ENCODE measurements at places on chromosomes 12 and 14.

GRCh38 chr12:113154351-113154973 lies 4.9 kb downstream of the CFAP73 start:
- peak; percentile 40 for DNase-seq

GRCh38 chr14:74655599-74656395 lies 43.8 kb upstream of the LTBP2 start:
- DNase-seq = no peak

DNA sequence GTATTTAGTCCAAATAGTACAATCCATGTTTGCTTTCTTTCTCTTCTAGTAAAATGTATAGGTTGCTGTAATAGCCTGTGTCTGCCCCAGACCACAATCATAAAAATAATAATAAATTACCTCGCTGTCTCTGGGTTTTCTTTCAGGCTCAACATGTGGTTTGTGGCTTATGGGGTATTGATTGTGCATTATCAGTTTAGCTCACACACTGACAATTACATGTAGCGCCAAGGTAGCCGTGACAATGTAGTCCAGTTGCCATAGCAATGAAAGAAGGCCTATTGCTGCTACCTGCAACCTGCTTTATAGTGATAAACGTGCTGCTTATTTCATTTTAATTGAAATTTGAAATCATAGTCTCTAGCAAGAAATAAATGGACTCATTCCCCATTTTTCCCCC lies 1009.8 kb downstream of the NRXN3 start:
- no peak for DNase-seq

DNA sequence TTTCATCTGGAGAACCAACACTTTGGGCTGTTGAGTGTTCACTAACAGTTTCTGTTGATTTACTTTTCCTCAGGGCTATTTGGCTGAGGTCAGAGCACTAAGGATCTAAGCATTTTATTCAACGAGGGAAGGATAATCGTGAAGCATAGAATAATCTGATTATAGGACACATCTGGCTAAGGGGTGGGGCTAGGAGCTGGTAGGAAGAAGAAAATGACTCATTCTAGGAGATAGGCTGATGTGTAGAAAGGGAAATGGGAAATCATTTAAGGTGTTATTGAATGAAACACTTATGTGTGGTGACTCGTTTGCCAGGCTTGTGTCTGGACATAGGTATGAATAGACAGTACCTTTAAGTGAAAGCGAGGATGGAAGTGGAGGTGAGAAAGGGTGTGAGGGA lies 167.2 kb downstream of the ETNK1 start:
- DNase-seq = no peak

- DNase-seq = no peak
Measured at GRCh38 chr14:67722293-67722692, 20.6 kb downstream of the RDH12 start.

GRCh38 chr14:74392616-74393570 lies 33.1 kb downstream of the SYNDIG1L start:
- no peak for DNase-seq

DNA sequence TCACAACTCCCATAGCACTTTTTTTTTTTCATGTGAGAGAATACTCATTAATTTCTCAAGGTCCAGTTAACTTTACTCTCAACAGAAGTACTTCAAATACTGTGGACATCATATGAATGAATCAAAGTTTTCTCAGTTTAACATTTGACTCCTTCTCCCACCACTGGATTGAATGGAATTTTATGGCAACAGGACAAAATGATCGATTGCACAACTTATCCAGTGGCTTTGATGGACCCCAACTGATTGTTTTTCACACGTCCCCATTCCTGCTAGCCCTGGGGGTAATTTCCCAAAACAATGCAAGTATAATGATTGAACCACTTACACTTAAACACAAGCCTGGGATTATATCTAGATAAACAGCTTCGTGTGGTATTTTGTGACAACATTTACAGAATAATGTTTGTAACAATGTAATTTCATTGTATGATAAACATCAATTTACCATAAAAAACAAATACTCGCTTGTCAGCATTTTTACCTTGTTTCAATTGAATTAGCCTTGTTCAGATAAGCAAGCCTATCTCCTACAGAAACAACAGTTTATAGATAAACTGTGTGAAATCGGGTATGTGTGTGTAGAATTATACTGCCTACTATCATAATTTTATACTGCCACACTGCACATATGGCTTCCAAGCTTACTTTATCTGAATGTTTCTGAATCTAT lies 60.9 kb downstream of the SOX5 start:
- no peak for DNase-seq

DNA sequence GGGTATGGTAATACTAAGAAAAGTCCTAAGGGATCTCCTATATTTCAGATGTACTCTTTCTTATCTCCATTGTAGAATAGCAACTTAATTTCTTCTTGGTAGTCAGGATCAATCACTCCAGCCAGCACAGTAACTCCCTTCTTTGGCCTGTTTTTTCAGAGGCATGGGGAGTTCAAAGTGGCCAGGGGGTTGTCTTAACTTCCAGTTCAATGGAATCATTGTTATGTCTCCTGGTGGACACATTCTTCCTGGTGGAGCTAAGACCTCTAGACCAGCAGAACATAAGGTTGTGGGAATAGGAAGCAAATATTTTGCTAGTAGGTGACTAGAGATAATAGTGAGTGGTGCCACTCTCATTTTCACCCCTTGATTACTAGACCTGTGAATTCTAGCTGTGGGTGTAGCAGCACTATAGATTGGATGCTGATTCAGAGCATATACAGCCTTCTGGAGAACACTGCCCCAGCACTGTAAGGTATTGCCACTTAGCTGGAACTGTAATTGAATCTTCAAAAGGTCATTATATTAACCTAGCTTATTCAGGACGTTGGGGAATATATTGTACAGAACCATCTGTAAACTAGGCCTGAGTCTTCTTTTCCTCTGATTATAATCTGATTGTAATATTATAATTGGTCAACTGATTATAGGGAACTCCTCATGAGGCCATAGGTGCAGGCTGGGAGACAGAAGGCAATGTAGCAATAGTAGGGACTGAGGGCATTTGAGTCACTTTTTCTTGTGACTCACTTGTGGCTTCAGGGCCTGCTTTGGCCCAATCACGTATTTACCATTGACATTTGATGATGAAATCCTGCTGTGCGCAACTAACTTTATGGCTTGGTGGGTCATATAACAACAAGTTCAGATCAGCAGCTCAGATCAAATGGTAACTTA lies 60.2 kb upstream of the ATP2B1 start:
- no peak for DNase-seq

DNA sequence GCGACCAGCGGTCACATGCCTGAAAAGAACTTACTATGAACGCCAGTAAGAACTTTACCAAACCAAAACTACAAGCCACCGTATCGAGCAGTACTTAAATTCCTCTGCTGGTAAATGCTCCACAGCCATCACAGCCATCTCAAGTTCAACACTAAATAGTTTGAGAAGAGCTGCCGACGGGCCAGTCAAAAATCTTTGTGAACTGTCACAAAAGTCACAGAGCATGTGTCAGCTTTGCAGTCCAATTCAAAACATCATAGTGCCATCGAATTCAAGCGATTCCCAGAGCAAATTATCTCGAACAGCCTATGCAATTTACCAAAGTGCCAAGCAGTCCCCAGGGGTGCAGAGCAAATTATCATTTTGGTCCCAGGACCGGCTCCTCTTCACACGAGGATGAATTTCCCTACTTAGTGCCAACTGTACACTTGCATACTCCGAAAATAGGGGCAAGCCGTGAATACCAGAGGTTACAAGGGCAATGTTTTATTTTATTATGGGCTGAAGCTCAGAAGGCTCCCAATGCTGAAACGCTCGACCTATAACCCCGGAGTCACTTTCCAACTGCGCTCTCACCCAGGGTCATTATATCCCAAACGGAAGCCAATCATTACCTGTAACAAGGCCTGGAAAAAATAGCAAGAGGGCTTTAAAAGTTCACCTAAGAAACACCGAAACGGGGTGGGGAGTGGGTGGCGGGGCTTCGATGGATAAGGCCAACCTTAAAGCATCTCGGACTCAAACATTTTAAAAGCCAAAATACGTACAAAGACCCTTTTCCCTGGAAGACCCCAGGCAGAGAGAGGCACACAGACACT lies 1.1 kb downstream of the LRP6 start:
- DNase-seq = no peak

GRCh38 chr12:54220092-54220557 lies 31.3 kb upstream of the SMUG1 start:
- DNase-seq = peak; percentile 69

DNA sequence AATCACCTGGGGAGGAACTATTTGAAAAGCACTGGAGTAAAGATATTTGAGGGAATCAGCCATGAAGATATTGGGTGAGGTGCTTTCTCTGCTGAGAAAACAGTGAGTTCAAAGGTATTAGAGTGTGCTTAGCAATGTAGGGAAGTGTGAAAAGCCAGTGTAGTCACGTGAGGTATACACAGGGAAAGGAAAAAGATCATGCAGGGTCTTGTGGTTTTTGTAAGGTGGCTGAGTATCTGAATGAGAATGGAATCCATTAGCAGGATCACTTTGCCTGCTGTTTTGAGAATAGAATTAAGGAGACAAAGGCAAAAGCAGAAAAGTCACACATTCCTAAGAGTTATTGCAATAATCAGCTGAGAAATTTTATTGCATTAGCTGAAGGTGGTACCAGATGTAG lies 193.0 kb downstream of the PIK3C2G start:
- DNase-seq = no peak

GRCh38 chr14:61475316-61475715 lies 153.9 kb downstream of the PRKCH start:
- no peak for DNase-seq

DNA sequence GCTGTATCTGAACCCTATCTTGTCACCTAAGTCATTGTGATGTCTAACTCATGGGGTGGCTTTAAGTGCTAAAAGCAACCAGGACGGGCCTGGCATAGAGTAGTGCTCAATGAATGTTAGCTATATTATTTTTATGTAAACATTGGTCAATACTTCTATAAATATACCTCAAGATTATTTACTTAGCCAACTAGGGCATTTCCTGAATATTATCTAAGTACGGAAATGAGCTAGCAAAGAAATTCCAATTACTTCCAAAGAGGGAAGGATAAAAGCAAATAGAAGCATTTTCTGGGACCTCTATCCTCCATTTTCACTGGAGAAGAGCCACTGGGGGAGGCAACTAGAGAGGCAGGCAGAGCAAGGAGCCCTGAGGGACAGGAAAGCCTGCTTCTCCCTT lies 20.6 kb downstream of the CCDC92 start:
- DNase-seq = no peak

DNA sequence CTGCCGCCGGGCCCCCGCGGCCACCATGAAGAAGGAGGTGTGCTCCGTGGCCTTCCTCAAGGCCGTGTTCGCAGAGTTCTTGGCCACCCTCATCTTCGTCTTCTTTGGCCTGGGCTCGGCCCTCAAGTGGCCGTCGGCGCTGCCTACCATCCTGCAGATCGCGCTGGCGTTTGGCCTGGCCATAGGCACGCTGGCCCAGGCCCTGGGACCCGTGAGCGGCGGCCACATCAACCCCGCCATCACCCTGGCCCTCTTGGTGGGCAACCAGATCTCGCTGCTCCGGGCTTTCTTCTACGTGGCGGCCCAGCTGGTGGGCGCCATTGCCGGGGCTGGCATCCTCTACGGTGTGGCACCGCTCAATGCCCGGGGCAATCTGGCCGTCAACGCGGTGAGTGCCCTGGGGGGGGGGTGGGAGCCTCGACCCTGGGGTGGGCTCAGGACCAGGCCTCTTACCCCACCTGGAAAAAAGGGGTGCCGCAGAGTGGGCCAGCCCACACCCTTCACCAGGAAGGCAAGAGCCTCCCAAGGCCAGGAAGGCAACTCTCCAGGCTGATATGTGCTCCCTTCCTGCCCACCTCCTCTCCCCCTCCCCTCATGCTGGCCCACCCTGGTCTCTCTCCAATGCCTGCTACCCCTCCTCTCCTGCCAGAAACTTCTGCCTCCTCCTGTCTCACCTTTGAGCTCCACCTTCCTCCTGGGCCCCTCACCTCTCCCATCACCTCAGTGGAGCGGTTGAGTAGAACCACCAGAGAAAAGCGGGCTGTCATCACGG lies 507 bp downstream of the AQP5 start:
- DNase-seq = no peak

GRCh38 chr14:80669426-80669825 lies 272.1 kb downstream of the CEP128 start:
- DNase-seq = no peak

- DNase-seq = no peak
Measured at GRCh38 chr14:30982533-30982932, 42.9 kb upstream of the AP4S1 start.

GRCh38 chr14:76175942-76176341 lies 24.2 kb downstream of the GPATCH2L start:
- DNase-seq = no peak

DNA sequence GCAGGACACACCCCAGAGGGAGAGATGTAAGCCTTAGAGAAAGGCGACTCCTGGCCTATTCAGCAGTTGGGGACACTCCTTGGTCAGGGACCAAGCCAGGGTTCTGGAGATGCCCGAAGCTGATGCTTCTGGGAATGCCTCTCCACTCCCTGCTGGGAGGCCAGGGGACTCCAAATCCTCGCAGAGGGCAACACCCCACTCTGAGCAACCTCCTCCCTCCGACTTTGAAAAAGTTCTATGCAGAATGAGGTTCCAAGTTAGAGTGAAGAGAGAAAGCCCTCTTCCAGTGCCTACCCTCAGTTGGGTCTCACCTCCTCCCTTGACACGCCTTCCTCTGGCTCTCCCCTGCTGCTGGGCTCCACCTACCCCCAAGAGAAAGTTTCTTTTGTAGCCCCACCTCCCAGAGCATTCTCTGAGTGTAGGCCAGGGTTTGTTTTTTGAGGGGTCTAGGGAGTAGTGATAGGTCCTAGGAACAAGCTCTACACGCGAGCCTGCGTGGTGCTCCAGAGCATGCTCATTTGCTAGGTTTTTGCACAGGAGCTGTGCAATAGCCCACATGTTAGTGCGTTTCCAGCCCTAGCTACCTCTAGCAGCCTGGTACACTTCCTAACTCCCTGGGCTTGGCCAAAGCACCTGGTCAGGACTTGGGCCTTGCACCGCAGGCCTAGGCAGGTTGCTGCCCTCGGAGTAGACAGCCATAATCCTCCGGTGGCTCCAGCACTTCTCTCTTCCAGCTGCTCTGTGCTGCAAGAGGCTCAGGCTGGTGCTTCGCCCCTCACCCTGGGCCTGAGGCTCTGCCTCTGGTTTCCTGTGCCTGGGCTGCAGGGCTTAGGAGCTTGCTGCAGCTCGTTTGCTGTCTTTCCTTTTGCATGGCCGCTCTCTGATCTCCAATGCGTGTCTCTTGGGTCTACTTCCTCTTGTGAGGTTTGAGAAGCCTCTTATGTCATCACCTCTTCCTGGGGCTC lies 590 bp upstream of the CEBPE start:
- DNase-seq = peak; percentile 57

DNA sequence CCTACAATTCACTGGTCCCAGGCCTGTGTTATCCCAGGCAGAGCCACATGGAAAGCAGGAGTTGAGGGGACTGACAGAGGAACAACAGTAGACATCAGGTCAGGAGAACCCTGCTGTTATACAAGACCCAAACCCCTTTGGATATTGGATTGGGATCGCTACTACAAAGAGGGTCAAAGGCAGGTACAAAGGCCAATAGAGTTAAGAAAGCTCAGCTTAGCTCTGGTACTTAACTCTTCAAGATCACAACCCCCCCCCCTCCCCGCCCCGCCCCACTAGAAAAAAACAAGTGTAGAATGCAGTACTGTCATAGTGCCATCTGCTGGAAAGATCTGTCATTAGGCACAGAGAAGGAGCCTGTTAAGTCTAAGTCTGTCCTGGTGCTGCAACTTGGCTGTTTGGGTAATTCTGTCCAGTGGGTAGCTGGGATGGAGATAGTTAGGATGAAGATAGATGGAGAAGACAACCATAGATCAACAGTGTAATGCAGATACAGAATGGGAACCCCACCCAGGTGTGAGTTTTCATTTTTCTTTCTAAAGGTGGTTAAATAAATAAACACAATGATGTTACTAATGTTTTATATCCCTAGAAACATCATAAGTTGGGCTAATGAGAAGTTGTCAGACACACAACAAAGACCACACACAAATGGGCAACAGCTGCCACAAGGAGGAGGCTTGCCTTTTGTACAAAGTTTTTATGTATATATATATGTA lies 17.2 kb downstream of the REM2 start:
- no peak for DNase-seq

Data from activated T-cell treated with anti-CD3 and anti-CD28 coated beads, Interleukin-2, amount 50 U/mL, for 1 hour (primary cell).